Left ventricle myocardium inferior (tissue), 1 donor: ENCODE measurements at places on chromosomes 13 and 19. TPM values are rescaled to one million over a fixed set of nuclear protein-coding genes. Genes with fewer than 3 reads are reported as not detected.

CAMSAP3 gene
- total RNA-seq = 0.60 TPM

GRCh38 chr19:47376589-47377144 lies 27.6 kb downstream of the DHX34 start:
- DNase-seq = no peak

GRCh38 chr19:34350161-34350561 lies 14.8 kb upstream of the GPI start:
- no peak for DNase-seq

GRCh38 chr19:4016903-4017638 lies 9.5 kb downstream of the PIAS4 start:
- DNase-seq = no peak
